Skeletal muscle tissue (tissue), 5 donors: ENCODE measurements at places on chromosomes 4 and X. TPM values are rescaled to one million over a fixed set of nuclear protein-coding genes. Genes with fewer than 3 reads are reported as not detected.

The SPANXN4 gene
- total RNA-seq: not detected

The P2RY8 gene
- 0.52 TPM for total RNA-seq

The SERPINA7 gene
- not detected for total RNA-seq

The EVC gene
- 19.8 TPM for total RNA-seq

The CT47B1 gene
- not detected for total RNA-seq
